ENCODE measurements at places on chromosomes 1 and 21.

GRCh38 chr1:40076895-40077312 lies 20.1 kb downstream of the PPT1 start:
- DNase-seq = no peak

- DNase-seq = no peak
These were observed 23.1 kb upstream of the CNN3 start for GRCh38 chr1:94949681-94950661.

DNA sequence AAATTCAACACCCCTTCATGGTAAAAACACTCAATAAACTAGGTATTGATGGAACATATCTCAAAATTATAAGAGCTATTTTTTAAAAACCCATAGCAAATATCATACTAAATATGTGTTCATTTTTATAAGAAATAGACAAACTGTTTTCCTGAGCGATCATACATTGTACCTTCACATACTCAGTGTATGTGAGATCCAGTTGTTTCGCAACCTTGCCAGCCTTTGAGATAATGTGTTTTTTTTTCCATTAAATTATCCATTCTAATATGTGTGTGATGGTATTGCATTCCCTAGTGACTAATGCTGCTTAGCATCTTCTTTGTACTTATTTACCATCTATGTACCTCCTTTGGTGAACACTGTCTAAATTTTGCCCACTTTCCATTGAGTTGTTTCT lies 47.1 kb downstream of the CFH start:
- no peak for DNase-seq

DNA sequence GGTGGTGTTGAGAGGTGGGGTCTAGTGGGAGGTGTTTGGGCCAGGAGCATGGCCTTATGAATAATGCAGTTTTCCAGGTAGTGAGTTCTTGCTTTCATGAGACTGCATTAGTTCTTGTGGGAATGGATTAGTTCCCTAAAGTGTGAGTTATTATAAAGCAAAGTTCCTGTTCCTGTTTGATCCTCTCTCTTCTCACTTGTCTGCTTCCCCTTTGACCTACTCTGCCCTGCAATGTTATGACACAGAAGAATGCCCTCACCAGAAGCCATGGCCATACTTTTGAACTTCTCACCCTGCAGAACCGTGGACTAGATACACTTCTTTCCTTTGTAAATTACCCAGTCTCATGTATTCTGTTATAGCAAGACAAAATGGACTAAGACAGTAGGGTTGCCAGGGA lies 53.6 kb downstream of the MAP3K7CL start:
- DNase-seq = no peak

DNA sequence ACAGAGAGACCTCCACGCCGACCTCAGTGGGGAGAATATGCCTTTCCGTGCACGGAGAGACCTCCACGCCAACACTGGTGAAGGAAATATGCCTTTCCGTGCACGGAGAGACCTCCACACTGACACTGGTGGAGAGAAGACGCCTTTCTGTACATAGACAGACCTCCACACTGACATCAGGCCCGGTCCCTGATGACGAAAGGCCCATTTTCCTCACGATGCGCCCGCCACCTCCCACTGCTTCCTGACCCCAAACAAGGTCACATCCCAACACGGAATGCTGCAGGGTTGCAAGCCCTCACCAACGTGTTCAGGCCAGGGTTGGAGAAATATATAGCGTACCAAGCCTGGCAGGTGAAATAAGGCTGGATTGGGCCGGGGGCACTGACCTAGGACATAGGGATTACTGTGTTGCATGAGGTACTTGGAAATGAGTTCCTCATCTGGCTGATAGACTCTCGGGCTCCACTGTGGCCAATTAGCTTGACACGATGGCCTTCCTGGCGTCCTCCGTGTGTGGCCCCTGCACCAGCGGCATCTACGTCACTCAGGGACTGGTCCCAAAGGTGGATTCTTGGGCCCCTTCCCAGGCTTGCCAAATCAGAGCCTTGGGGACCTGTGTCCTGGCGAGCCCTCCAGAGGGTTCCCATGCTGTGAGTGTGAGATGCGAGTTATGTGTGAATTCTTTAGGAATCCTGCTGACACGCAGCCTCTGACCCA lies 16.5 kb upstream of the SUMO3 start:
- DNase-seq = no peak

DNA sequence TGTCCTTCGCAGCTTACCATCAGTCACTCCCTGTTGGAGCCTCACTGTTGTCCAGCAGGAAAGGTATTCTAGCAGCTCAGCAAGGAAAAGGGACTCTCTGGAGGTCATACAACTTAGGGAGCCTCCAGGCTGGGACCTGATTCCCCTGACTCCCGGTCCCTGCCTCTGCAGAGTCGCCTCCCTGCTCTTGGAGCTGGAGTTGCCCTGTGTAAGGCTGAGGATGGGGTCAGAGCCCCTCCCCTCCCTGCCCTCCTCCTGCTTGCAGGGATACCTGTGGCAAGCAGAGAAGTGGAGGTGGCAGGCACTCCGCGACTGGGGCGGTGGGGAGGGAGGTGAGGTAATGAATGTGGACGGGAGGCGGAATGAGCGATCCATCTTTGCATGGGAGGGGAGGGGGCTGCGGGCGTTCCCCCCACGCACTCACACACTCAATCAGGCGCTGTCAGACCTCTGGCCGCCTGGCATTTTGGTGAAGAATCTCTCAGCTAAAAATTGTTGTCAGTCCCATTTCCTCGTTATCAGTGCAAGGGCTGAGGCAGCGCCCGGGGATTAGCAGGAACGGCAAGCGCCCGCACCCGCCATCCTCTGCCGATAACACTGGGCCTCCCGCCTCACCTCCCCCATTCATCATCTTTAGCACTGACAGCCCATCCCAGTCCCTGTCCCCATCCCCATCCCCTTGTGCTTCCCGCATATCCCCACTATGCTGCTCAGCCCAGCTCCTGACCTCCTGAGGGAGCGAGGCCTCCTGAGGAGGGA lies 64.3 kb downstream of the TMEM53 start:
- DNase-seq = no peak

DNA sequence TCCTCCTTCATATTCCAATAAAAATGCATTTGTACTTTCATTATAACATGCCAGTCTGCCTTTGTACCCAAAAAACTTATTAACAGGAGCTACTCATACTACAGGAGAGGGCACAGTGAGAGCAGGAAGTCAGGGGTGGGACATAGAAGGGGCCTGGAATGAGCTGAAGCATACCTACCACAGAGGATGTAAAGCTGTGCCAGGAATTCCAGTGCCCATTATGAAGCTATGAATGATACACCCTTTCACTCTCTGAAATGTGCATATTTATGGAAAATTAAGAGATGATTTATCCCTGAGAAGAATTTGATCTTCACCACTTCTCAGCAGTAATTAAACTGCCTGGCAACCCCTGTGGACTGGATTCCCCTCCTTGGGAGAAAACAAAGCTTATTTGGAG lies 65.8 kb downstream of the ATP5PO start:
- no peak for DNase-seq

- no peak for DNase-seq
These were observed 8.2 kb downstream of the AMPD2 start for GRCh38 chr1:109627692-109628399.

GRCh38 chr1:232114985-232115384 lies 488.4 kb downstream of the DISC1 start:
- DNase-seq = no peak

GRCh38 chr1:17061486-17061885 lies 7.7 kb upstream of the SDHB start:
- DNase-seq = no peak

- no peak for DNase-seq
These were observed 42.0 kb downstream of the GNG12 start for GRCh38 chr1:67791261-67791660.

DNA sequence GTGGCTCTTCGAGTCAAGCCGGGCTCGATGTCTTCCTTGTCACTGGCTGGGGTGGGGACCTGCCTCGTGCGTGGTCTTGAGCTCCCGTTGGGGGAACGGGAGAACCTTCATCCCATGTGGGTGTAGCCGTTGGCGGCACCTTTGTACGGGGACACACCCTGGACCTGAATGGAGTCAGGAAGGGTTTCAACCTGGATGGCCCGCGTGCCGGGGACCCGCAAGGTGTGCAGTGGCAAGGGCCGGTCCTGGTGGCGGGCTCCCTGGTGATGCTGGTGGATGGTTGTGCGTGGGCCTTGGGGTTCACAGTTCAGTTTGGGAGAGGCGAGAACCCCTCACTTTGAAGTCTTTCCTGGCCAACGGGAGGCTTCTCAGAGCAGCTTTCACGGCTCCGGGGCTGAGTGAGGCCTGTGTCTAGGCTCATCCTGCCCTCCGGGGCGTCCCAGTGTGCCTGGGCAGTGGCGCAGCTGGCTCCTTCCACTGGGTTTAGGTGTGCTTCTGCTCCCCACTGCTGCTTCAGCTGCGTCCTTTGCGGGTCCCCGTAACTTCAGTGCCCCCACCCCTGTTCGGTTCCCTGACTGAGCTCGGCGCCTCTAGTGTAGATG lies 11.4 kb downstream of the SKI start:
- no peak for DNase-seq

- DNase-seq = no peak
These were observed 100.2 kb downstream of the SSBP3 start for GRCh38 chr1:54305906-54306514.

DNA sequence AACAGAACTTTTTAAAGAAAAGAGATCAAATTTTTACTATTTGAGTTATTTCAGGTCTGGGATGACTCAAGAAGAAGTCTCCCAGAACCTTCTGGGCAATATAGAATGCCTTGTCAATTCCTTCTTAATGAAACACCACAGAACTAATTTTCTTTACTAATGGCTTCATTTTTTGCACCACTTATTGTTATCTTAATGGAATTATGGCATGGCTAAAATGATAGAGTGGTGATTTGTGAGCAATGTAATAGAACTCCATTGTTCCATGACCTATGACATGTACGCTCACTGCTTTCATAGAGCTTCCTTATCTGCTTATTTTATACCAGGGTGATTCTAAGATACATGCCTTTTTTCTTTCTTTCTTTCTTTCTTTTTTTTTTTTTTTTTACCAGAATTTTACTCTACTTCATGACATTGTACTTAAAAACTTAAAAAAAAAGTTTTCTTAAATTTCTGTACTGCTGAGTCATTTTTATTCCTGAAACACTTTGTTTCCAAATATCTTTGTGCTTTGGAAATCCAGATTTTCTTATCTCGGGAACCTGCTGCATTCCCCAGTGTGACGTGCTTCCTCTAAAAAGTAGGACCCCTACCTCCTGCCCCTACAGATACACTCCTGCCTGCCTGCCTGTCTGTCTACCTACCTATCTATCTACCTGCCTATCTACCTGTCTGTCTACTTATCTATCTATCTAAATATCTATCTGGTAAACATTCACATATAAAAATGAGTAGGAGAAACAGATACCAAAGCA lies 284.9 kb downstream of the PBX1 start:
- DNase-seq = no peak

GRCh38 chr21:14405962-14406361 lies 23.0 kb upstream of the HSPA13 start:
- DNase-seq = no peak

DNA sequence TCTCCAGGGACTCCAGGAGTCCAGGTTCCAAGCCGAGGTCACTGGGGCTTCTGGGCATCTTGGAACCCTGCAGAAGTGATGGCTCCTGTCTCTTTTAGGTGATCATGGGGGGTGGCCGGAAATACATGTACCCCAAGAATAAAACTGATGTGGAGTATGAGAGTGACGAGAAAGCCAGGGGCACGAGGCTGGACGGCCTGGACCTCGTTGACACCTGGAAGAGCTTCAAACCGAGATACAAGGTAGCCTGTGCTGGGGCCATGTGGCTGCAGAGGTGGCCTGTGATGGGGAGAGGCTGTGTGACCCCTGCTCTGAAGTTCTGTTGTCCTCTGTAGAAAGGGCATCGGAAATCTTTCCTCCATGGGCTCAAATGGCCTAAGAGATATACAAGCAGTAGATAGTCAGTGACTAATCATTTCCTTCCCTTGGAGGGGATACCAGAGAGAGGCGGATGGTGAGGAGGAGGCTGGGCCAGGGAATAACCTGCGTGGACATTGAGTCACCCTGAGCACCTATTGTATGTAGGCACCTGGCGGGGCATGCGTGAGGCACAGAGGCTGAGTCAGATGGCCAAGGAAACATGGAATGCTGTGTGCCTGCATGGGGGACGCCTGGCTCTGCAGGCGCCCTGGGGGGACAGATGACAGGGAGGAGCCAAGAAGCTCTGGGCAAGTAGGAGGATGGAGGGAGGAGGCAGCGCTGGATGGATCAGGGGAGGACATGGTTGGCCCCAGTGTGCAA lies 59.0 kb downstream of the ALPL start:
- no peak for DNase-seq

- no peak for DNase-seq
These were observed 427 bp downstream of the WNT3A start for GRCh38 chr1:228007049-228007800.

Measured in SK-N-MC (cell line).